ENCODE measurements at places on chromosomes 2 and 18. TPM values are rescaled to one million over a fixed set of nuclear protein-coding genes. Genes with fewer than 3 reads are reported as not detected.

Gene C2orf81
- polyA plus RNA-seq = 8.7 TPM

Gene ANKRD62
- 0.08 TPM for polyA plus RNA-seq

Gene RALBP1
- 86.3 TPM for polyA plus RNA-seq

Gene ITGB6
- polyA plus RNA-seq = 14.5 TPM

Gene C1QL2
- not detected for polyA plus RNA-seq

Gene DQX1
- polyA plus RNA-seq = 0.63 TPM

Gene IL1R2
- 0.36 TPM for polyA plus RNA-seq

Gene DCDC2C
- polyA plus RNA-seq = 0.92 TPM

Gene IL36RN
- not detected for polyA plus RNA-seq

Gene PSMA8
- not detected for polyA plus RNA-seq

Gene CCDC148
- 11.2 TPM for polyA plus RNA-seq

Gene INO80B
- polyA plus RNA-seq = 40.9 TPM

Gene CPLX4
- 0.24 TPM for polyA plus RNA-seq

Gene MALL
- 12.9 TPM for polyA plus RNA-seq

Gene C2orf66
- polyA plus RNA-seq = 0.35 TPM

Gene ABCB11
- 0.13 TPM for polyA plus RNA-seq

Gene SPC25
- polyA plus RNA-seq = 19.0 TPM

Gene CREG2
- polyA plus RNA-seq = 0.87 TPM

Gene DLGAP1
- polyA plus RNA-seq = 5.0 TPM

Gene GPR35
- polyA plus RNA-seq = 3.3 TPM

Gene TTN
- polyA plus RNA-seq = 0.75 TPM

Gene CYBRD1
- polyA plus RNA-seq = 36.1 TPM

Gene SFT2D3
- not detected for polyA plus RNA-seq

Gene KLF11
- 23.5 TPM for polyA plus RNA-seq

Gene SEPTIN10
- 121 TPM for polyA plus RNA-seq

Gene WNT10A
- 1.1 TPM for polyA plus RNA-seq

Gene SKOR2
- polyA plus RNA-seq = not detected

Gene ACOXL
- 1.2 TPM for polyA plus RNA-seq

Gene THSD7B
- 5.1 TPM for polyA plus RNA-seq

Gene UGT1A6
- polyA plus RNA-seq = 4.5 TPM

Gene NOL4
- polyA plus RNA-seq = 4.0 TPM

Gene NRP2
- 64.2 TPM for polyA plus RNA-seq

Gene FAHD2B
- 30.9 TPM for polyA plus RNA-seq

Gene CTLA4
- polyA plus RNA-seq = 0.06 TPM

Gene CCDC74A
- 13.5 TPM for polyA plus RNA-seq

Gene CBLN2
- 9.8 TPM for polyA plus RNA-seq

Gene NCL
- 1,011 TPM for polyA plus RNA-seq

Gene OSR1
- polyA plus RNA-seq = 12.7 TPM

Gene MSTN
- 1.9 TPM for polyA plus RNA-seq

All from left renal cortex interstitium (tissue), 4 donors.